ENCODE measurements at places on chromosomes 4 and X.

DNA sequence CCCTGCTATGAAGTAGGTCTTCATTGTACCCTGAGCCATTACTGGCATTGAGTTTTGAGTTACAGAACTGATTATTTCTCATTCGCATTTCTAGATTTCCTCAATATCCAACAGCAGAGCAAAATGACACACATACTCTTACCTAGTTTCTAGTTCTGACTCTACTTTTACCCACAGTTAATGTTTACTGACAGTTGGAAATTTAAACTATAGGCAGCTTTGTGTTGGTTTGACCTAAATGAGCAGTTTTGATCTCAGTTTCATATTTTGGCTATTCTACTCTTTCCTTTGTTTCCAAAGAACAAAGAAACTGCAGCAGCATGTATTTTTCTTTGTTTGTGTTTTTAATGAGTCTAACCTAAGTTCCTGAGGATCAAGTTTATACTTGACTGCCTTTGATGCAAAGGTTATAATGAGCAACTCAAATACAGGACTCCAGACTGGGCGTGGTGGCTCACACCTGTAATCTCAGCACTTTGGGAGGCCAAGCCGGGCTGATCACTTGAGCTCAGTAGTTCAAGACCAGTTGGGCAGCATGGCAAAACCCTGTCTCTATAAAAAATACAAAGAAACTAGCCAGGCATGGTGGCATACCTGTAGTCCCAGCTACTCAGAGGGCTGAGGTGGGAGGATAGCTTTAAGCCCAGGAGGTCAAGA lies 30.4 kb downstream of the TXK start:
- DNase-seq: no peak

DNA sequence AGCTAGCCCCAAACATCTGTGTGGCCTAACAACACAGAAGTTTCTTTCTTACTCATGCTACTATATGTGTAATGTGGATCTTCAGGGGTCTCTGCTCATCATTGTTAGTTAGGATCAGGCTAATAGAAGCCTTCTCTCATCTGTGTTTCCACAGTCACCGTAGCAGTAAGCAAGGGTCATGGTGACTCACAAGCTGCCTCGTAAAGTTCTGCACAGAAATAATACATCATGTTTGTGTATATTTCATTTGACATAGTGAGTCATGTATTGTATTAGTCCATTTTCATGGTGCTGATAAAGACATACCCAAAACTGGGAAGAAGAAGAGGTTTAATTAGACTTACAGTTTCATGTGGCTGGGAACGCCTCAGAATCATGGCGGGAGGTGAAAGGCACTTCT lies 38.7 kb downstream of the SLC4A4 start:
- no peak for DNase-seq

DNA sequence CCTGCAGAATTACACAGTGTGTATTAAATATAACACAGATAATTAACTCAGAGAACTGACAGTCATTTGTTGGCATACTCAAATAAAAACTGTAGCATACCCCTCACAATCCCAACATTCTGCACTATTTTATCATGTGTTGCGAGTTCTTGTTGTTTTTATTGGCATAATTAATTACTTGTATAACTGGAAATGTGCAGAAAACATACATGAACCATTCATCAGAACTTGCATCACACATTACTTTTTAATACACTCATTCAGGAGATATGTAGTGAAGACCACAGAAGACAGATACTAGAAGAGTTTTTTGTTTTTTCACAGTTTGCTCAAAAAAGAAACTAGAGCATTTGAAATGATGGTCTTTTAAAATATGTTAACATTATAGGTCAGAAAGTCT lies 74.6 kb upstream of the NEIL3 start:
- DNase-seq: no peak

DNA sequence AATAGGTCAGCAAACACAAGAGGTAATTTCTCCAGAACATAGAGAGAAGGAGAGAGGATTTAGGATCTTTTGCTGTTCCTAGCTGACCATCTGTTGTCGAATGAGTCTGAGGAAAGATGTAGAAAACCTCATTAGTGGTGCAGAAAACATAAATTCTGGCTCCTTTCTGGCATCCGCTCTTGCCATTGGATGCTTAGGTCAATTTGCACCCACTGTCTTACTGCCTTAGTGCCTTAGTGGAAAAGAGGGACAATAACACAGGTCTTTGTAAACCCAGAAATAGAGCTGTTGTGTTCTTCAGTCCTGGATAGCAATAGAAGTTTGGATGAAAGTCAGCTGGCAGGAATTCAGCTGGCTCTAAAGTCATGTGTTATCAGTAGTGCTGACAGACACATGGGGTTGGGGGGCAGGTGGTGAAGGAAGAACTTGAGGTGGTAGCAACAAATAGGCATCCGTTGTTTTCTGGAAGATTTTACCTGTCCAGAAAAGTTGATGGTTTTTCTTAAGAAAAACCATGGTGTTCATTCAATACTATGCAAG lies 78.2 kb downstream of the GLRA2 start:
- DNase-seq: no peak

DNA sequence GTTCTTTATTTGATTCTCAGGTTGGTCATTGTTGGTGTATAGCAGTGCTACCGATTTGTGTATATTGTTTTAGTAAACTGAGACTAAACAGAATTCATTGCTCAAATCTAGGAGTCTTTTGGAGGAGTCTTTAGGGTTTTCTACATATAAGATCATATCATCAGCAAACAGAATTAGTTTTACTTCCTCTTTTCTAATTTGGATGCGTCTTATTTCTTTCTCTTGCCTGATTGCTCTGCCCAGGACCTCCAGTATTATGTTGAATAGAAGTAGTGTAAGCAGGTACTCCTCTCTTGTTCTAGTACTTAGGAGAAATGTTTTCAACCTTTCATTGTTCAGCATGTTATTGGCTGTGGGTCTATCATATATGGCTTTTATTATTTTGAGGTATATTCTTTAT lies 92.6 kb downstream of the IQCM start:
- no peak for DNase-seq

GRCh38 chrX:82711457-82711856 lies 796.6 kb upstream of the POU3F4 start:
- no peak for DNase-seq

- no peak for DNase-seq
These were observed 177.8 kb upstream of the ATP6AP2 start for GRCh38 chrX:40402831-40403533.

DNA sequence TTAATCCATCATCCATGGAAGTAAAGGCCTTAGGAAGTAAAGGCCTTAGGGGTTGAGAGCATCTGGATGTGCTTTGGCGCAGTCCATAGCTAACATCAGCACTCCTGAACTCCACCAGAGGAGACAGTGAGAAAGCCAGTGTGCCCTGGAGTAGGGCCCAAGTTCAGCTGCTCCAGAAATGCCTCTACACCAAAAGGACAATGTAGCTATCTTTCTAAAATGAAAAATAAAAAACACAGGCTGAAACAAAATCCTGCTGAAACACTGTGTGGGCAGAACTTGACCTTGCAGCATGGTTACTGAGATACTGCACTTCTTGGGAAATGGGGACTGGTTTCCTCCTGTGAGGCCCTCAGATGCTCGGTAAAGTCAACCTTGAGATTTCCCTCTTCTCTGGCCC lies 29.3 kb downstream of the SH3RF1 start:
- no peak for DNase-seq

- DNase-seq: no peak
These were observed 53.4 kb downstream of the CD99L2 start for GRCh38 chrX:150845091-150845490.

DNA sequence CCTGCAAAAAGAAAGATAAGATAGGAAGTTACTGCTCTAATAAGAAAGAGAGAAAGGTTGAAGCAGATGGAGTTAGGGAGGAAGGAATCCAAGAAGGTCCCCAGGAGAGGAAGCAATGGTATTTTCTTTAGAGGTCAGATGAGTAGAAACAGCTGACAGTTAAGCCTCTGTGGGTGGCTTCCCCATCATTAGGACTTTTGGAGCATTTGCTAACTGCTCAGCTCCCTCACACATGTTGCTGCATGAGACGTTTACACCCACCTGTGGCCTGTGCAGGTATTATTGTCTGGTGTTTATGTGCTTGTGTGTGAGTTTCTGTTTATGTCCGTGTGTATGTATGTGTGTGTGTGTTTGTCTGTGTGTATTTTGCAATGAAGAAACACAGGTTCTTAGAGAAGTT lies 346.8 kb downstream of the RAB28 start:
- DNase-seq: no peak
